ENCODE measurements at places on chromosomes 5 and 9.

DNA sequence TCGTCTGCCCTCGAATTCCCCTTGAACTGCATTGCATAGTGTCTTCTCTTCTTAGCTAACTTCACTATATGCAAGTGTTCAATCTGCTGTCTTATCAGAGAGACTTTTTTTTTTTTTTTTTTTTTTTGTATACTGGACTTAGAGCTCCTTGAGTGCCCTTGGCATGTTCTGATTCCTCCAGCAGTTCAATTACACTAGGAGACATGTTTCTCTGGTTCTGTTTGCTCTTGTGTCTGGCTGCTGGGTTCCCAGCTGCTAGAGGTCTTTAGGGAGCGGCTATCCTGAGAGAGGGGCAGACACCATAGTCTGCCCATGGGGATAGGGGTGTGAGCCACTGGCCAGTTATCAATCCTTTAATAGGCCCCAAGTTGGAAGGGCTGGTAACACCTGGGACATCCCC lies 13.1 kb downstream of the OR2S2 start:
- DNase-seq, result no peak

DNA sequence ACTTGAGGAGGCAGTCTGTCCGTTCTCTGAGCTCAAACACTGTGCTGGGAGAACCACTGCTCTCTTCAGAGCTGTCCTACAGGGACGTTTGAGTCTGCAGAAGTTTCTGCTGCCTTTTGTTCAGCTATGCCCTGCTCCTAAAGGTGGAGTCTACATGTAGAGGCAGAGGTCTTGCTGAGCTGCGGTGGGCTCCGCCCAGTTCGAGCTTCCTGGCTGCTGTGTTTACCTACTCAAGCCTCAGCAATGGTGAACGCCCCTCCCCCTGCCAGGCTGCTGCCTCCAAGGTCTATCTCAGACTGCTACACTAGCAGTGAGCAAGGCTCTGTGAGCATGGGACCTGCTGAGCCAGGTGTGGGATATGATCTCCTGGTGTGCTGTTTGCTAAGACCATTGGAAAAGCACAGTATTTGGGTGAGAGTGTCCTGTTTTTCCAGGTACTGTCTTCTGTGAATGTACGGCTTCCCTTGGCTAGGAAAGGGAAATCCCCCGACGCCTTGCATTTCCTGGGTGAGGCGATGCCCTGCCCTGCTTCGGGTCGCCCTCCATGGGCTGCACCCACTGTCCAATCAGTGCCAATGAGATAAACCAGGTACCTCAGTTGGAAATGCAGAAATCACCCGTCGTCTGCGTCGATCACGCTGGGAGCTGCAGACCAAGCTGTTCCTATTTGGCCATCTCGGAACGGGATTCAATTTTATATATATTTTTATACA lies 58.5 kb downstream of the CNTRL start:
- DNase-seq, result no peak

DNA sequence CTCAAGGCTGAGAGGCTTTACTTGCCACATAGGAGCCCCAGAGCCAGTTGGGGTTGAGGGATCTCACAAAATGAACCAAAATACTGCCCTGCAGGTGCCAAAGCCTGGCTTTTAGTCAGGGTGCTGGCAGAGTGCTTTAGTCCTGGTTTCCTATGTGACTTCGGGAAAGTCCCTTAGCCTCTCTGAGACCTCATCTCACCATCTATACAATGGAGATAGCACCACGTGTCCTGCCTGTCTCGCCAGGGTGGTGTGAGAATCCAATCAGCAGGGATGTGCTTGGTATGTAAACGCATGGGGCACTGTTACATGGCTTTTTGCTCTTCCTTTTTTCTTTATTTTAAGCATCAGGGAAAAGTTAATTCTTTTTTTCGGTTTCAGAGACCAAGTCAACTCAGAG lies 68.3 kb downstream of the SHB start:
- no peak for DNase-seq

DNA sequence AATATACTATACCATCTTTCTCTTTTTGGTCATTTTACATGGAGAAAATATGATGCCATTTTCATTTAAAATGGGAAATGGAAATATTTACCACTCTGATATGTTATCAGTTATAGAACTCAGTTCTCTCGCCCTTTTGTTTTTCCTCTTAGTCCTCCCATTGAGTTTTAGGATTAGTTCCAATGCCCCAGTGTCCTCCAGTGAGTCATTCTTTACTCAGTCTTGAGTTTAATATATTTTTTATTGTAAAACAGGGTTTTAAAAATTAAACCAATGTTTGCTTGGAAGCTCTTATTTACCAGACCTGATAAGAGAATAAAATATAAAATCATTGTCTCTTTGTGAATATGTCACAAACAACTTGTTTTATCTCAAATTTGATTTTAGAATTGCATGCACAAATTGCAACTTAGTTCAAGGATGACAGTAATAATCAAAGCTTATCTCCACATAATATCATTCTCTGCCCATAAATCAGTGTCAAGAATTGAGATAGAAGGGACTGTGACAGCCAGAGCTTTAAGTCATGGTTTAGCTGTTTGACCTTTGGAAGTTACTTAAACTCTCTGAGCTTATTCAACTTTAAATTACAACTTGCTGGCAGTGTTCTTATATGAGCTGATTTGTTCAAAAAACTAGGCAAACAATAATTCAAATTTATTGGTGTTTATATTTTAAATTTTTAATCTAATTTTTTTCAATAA lies 166.4 kb downstream of the PAM start:
- DNase-seq, result no peak

- DNase-seq, result no peak
These were observed 57.9 kb upstream of the PPP3R2 start for GRCh38 chr9:101652601-101653175.

Data from Caki2 (cell line).